Breast epithelium (tissue), 4 donors: ENCODE measurements at places on chromosomes 5 and 9.
A peak's percentile ranks its signal among the peaks of the same experiment; 100 is the strongest.

DNA sequence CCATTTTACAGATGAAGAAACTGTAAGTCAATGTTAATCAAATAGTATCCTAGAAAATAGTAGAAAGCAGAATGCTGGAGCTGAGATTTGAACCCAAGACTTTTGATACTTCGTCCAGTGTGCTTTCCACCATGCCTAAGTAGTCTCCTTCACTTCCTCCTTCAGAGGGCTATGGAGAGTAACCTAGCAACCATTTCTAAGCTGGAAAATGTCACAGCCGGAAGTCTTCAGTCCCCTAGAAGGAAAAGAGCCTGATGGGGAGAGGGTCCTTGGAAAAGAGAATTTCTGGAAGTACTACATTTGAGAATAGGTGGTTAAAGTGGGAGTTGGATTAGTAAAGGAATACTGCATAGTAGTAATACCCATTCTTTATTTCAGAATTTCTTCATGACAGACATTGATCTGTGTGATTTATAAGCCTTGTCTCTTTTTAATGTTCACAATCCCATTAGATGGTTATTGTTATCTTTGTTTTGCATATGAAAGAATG lies 32.7 kb downstream of the PCDHAC2 start:
- DNase-seq = no peak

DNA sequence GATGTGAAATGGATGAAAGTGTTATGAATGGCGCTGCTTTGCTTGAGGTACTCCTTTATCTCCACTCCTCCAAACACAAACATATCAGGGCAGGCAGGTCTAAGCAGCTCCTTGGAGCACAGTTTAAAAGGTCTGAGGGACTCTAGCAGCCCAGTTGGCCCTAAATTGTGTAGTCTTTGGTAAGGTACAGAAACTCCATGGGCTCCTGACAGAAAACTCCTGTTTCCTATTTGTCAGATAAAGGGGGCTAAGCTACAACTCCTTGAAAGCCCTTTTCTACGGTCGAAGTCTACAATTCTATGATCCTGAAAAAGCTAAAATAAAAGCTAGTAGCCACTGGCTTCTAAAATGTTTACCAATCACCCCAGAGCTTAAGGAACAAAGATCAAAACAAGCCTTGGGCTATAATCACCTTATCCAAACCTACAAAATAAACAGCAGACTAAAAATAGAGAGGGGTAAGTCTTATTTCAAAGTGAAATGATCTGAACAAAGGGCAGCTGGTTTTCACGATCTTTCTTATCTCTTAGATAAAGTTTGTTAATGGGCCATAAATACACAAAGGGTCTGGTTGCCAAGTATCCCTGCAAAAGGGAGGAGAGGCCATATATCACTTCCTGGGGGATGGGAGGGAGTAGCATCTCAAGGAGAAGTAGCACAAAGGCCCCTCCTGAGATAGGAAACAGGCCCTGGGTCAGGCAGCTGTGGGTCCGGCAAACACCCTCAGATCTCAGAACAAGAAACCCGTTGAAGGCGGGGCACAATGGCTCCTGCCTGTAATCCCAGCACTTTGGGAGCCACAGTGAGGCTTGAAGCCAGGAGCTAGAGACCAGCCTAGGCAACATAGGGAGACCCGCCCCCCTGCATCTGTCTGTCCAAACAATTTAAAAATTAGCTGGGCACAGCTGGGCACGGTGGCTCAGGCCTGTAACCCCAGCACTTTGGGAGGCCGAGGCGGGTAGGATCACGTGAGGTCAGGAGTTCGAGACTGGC lies 28.3 kb upstream of the DENND4C start:
- no peak for DNase-seq

GRCh38 chr5:142293486-142293885 lies 31.3 kb downstream of the SPRY4 start:
- no peak for DNase-seq

DNA sequence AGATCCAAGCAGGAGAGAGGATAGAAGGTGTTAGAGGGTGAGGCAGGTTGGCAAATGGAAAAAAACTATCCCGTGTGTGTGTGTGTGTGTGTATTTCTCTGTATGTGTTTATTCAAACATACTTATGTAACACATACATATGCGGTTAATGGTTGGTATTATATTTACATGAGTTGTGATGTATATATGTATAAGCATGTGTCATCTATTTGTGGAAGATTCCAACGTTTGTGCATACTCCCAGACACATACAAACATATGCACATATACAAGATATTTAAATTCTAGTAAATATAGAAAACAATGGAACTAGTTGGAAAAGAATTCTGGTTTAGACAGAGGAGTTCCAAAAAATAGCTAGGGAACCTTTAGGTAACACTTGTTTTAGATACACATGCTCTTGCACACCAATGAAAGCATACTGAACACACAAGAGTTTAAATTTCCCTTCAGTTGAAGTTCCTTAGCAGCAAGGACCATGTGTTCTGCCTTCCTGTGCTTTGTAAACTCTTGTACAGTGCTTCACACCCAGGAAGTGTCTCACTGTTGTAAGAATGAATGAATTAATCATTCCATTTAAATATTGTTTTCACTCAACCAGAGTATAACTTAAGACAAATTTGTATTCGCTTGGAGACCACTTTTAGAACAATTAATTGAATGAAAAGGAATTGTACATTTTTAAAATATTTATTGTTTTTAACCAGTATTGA lies 257.8 kb downstream of the FER start:
- DNase-seq = no peak

DNA sequence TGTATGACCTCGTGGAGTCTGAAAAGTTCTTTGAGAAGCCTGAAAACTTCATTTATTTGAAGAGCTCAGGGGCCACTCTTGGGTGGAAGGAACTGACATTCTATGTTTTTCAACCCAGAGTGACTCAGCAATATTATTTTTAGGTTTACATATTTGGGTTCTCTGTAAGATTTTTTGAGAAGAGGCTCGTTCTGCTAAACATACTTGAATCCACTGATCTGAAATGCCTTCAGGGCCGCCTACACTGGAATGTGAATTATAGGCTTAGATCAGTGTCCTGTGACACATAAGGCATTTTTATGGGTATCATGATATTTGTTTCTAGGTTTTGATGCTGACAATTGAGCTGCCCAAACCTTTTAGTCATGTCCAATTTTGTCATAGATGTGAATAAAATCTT lies 86.2 kb downstream of the PSAT1 start:
- no peak for DNase-seq

DNA sequence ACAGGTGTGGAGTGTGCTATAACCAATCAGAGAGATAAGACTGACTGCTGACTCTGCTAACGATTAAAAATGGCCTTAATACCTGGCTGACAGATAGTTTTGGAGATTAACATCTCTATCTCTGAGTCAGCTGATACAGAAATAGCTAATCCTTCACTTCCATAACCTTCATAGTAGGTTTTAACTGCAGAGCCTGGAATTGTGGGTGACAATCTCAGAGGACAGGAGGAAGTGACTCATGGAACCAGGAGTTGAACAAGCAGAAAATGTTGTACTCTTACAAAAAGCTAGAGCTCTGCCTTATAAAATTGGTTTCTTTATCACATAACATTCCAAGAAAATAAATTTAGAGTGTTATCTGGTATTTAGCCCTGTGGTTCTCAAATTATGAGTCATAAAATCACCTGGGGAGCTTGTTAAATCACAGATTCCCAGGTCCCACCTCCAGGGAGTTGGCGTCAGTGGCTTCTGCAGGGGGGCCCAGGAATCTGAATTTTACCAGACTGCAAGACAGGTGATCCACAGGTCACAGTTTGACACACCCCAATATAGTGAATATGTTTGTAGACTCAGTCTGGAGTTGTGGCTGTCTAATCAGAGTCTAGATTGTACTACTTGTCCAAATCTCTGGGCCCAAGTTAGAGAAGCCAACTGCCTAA lies 44.4 kb upstream of the AFAP1L1 start:
- no peak for DNase-seq

GRCh38 chr5:170278611-170279458 lies 18.7 kb downstream of the LCP2 start:
- DNase-seq = peak; percentile 44

DNA sequence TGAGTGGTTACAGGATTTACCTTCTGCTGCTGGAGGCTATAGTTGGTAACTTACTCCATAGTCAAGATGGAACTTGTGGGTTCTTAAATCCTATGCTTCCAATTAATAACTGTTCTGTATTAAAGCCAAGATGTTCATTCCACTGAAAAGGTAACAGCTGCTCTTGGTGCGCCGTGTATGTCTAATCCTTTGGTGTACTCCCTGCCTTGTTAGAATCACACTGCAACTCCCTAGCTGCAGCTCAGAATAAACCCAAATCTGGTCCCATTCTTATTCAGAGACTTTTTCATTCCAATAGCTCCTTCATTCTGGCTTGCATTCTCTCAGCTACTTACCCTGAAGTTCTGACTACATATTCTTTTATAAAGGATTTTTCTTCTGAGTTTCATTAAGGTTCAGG lies 1355.5 kb downstream of the MAT2B start:
- no peak for DNase-seq

- no peak for DNase-seq
These were observed 18.7 kb downstream of the SLC46A2 start for GRCh38 chr9:112872019-112872418.

GRCh38 chr9:126472198-126472947 lies 141.4 kb upstream of the LMX1B start:
- DNase-seq = no peak

GRCh38 chr5:33588654-33589372 lies 148.0 kb downstream of the TARS1 start:
- DNase-seq = no peak

- no peak for DNase-seq
These were observed 33.4 kb upstream of the SLC25A51 start for GRCh38 chr9:37937366-37937765.

GRCh38 chr9:120846251-120846889 lies 3.6 kb upstream of the PSMD5 start:
- no peak for DNase-seq

DNA sequence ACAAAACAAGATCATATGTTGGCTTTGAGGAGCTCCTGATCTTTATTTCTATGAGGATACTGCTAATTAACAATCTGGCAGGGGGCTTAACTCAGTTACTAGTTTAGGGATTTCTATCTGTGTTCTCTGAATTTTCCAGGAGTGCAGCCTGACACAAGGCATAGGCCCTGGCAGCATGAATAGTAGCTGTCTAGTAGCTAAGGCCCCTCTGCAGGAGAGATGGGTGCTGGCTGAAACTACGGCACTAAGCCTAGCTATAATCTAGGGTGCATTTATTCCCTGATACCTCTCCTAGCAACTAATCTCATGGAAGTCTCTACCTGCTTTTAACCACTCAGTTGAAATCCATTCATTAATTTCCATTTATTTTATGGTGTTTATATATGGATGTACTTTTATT lies 268.2 kb downstream of the TMEM232 start:
- no peak for DNase-seq

DNA sequence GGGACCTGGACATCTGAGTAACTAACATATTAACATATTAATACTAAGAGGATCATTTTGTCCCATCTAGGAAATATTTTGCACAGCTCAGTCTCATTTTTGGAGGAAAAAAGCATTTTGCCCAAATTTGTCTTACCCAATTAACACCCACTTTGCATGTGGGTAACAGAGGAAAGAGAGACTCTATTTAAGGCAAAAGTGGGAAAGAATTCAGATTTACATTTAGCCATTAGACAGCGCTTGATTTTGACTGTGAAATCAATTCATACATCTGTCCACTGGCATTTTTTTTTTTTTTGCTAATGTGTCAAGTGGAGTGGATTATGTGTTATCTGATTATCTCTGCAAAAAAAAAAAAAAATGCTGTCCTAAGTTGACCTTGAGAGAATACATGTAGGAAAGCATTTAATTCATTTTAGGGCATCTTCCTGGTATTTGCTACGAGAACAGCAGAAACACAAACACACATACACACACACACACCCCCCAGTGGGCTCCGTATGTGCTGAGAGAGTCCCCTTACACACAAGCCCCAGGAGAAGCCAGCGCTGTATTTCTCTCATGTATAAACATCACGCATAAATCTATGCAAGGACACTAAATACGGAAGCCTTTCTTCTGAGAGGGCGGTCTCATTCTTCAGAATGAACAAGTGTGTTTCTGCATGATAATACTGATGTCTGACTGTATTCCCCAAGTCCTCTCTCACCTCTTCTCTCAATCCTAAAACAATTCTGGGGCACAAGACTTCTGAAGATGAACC lies 202.0 kb upstream of the KLF9 start:
- DNase-seq = no peak

DNA sequence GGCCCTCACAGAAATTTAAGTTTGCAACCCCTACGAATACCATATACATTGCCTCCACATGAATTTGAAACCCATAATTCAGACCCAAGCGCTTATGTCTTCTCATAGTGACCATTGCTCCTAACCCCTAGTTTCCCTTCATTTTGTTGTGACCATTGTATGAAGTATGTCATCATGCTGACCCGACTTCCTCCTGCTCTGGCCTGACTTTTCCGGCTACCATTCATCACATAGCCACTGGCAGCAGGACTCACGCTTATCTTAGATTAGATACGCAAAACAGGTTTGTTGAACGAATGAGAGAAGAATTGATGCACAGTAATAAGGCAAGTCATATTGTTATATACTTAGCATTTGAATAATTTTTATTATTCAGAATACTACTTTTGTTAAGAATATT lies 345.4 kb downstream of the FBXL17 start:
- no peak for DNase-seq

GRCh38 chr5:141778683-141779082 lies 96.7 kb upstream of the ARAP3 start:
- DNase-seq = no peak

DNA sequence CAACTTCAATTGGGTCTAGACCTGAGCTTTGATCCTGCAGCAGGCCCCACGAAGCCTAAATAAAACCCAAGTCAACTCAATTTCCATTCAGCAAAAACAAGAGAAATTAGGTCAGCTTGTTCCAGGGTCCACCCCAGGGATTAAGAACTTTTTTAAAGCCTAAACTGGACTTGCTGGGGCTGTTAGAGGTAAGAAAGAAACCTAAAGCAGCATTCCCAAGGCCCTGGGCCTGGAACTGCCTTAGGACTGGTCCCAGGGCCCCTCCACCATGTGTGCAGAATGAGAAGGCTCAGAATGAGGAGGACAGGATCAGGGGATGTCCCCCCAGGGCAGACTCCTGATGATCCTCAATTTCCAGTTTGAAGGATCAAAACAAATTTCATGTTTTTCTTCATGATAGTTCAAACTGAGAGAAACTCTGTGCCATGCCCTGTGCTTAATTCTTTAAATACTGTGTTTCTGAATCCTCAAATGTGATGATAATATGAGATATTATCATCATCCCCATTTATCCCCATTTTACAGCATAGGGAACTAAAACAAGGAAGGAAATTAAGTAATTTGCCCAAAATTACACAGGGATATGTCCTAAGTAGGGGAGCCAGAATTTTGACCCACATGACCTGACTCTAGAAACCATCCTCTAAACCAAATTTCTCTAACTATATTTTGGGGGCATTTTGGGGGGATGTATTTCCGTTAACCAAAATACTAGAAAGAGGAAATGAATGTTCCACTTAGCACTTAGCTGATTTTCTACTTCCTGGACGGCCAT lies 64.5 kb downstream of the DENND1A start:
- no peak for DNase-seq

- DNase-seq = no peak
These were observed 8.9 kb downstream of the CSF2 start for GRCh38 chr5:132082329-132083023.

- no peak for DNase-seq
These were observed 53.2 kb downstream of the NAA35 start for GRCh38 chr9:85994191-85994590.

- no peak for DNase-seq
These were observed 328.2 kb upstream of the GRAMD2B start for GRCh38 chr5:126094991-126095390.

GRCh38 chr5:72427488-72428437 lies 79.4 kb downstream of the ZNF366 start:
- no peak for DNase-seq

GRCh38 chr5:96384353-96384752 lies 48.7 kb downstream of the PCSK1 start:
- no peak for DNase-seq

- no peak for DNase-seq
These were observed 40.1 kb downstream of the F2R start for GRCh38 chr5:76755779-76756637.
